ENCODE measurements at places on chromosomes 7 and 10. TPM values are rescaled to one million over a fixed set of nuclear protein-coding genes. Genes with fewer than 3 reads are reported as not detected.
A peak's percentile ranks its signal among the peaks of the same experiment; 100 is the strongest.

- no peak for DNase-seq
Measured at GRCh38 chr7:150361807-150362621, 6.6 kb upstream of the REPIN1 start.

DNA sequence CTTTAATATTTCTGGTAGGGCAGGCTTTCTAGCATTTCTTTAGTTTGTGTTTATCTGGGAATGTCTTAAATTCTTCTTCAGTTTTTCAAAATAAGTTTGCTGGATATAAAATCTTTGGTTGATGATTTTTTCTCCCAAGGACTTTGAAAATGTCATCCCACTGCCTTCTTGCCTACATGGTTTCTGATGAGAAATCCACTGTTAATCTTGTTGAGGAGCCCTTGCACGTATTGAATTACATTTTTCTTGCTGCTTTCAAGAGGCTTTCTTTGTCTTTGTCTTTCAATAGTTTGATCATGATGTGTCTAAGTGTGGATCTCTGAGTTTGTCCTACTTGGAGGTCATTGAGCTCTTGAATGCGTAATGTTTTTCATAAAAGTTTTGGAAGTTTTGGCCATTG is 66.0 kb downstream of the CASD1 start:
- no peak for DNase-seq

DNA sequence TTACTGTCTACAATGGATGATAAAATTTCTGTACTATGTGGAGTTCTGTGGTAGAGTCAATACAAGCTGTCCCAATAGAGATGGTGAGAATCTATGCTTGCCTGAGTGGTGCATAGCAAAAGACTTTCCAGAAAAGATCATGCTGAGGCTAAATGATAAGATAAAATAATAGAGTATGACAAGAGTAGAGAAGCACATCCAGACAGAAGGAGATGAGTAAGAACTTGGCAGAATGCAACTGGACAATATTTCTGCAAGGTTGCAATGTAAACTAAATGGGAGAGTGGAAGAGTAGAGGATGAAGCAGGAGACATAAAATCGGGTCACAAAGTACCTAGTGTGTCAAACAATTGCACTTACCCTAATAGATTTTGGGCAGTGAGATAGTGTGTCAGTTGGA is 347.6 kb downstream of the MDFIC start:
- no peak for DNase-seq

GRCh38 chr10:113711142-113711541 is 31.4 kb downstream of the CASP7 start:
- DNase-seq, result no peak

GRCh38 chr7:46786221-46786954 is 795.5 kb downstream of the TNS3 start:
- DNase-seq, result peak; percentile 94

- DNase-seq, result no peak
Measured at GRCh38 chr10:70834021-70834420, 18.3 kb downstream of the SGPL1 start.

DNA sequence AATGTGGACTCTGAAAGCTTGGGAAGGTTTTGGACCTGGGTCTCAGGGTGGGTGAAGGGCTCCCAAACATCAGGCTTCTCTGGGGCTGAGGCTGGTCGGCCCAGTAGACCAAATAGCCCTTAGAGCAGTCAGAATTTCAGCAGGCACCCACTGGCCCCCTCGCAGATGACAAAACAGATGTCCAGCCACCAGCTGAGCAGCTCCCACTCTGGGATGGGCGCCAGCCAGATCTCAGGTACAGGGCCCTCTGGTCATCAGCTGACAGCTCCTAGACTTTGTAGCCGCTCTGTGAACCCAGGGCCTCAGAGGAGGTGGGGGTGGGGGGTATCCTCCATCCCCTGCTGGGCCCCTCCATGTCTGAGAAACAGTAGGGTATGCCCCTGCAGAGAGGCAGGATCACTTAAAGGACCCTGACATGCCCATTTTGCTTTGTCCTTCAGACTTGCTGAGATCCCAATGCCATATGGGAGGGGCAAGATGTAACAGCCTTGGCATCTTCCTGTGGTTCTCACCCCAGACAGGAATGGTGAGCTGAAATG is 26.5 kb downstream of the HSPA12A start:
- DNase-seq, result no peak

- DNase-seq, result no peak
Measured at GRCh38 chr7:69245646-69246045, 352.6 kb upstream of the AUTS2 start.

DNA sequence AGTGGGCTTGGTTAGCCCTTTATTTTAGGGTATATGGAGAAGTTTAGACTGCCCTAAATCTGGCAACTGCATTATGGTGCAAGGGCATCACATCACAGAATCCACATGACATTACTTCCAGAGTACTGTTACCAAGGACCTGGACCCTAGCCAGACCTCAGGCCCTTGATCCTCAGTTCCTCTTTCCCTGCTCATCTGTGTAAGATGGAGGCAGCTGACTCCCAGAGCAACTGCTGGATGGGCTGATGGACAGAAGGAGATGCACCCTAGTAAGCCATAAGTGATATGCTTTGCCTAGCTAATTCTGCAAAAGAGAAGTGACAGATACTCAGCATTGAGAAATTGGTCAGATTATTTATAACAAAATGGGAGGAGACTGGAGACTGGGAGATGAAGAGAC is 131.7 kb downstream of the DYNC1I1 start:
- no peak for DNase-seq

DNA sequence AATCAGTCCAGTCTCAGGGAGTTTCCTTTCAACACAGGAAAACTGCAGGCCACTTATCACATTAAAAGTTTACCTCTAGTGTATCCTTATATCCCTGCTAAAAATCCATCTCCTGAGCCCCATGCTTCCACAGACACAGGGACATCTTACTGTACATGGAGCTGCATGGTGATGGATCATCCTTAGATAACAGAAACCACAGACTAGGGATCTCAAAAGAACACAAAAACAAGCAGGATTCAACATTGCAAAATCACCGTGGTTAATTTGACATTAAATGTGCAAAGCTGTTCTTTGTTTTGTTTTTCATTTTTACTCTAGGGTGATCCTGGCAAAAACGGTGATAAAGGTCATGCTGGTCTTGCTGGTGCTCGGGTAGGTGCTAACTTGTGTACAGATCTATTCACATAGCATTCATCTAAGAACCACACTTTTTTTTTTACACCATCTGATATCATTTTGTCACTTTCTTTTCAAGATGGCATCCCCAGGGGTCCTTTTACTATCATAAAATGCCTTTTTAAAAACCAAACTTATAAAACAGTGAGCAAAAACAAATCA is 18.1 kb downstream of the COL1A2 start:
- DNase-seq, result no peak

- DNase-seq, result no peak
Measured at GRCh38 chr7:42155584-42156290, 81.3 kb downstream of the GLI3 start.

- no peak for DNase-seq
Measured at GRCh38 chr10:92553959-92554358, 19.9 kb downstream of the IDE start.

- no peak for DNase-seq
Measured at GRCh38 chr7:19775578-19775977, 2.2 kb upstream of the TMEM196 start.

GRCh38 chr7:141567432-141567831 is 16.2 kb downstream of the AGK start:
- DNase-seq, result no peak

DNA sequence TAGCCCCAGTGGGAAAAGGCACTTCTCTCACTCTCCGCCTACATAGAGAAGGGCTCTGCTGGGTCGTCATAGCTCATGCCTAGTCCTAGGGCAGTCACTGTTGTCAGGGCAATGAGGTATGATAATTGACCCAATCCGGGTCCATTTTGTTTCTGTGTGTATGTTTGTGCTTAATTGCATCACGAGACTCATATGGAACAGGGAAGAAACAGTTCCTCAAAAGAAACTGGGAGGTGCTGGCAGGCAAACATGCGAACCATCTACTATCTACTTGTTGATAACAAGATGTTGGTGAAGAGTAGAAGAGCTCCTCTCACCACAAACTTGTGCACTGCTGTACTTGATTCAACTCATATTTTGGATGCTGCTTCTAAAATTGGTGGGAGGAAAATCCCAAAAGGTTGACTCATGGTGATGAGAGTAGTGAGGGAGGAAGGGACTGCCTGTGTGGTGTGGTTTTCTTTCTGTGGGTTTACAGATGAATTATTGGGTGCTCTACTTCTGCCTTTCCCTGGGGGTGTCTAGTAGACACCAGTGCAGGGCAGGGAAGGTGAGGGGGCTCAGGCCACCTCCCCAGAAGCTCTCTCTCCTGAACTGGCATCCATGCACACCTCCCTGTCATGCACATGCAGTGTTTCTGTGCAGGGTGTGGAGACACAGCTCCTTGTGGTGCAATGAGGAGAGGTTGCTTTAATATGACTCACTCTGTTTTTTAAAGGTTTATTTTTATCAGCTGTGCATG is 29.4 kb downstream of the LSMEM1 start:
- DNase-seq, result no peak

DNA sequence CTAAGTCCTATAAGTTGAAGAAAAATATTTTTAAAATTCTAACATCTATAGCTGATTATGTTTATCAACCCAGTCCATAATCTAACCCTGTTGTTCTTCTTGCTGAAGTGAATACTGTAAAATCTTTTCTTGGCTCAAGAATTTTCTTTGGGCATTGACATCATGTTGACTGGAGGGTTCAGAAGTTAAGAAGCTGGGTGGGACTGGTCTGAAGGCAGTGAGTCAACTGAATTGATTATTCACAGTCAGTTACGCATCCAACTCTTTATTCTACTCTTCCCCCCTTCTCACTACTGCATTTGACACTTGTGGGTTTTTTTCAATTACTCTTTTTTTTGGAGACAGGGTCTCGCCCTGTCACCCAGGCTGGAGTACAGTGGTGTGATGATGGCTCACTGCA is 31.0 kb downstream of the DENND2A start:
- no peak for DNase-seq

- DNase-seq, result no peak
Measured at GRCh38 chr10:118522791-118523498, 72.5 kb downstream of the PRLHR start.

DNA sequence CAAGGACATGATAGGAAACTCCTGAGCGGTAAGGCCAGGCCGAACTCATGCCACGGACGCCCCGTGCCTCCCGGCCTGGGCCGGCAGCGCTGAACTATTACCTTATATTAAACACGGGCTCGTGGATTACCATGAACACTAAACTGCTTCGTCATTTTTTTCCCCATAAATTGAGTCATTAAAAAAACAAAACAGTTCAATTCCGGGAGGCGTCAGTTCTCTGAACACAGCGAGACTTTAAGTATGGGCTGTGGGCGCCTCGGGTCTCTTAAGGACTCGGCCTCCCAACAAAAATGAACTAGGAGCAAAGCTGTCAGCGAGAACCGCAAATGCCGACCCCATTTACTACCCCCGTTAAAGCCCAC is 519 bp downstream of the PITRM1 start:
- DNase-seq, result peak; percentile 82

DNA sequence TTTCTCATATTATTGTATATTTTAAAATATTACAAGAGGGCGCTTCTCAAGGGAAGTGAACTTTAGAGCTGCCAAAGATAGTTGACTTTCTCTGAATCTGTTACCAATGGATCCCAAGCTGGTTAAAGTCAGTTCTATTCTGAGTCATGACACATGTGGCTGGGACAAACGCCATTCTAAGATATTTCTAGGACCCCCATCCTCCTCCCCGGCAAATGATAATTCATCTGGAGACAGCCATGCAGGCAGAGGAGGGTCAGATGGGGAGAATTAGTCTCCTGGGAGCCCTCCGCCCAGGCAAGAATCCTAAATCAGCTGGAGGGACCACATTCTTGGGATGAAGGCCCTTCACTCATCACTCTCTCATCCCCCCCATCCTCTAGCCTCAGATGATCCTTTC is 187.7 kb downstream of the GFRA1 start:
- DNase-seq, result no peak

DNA sequence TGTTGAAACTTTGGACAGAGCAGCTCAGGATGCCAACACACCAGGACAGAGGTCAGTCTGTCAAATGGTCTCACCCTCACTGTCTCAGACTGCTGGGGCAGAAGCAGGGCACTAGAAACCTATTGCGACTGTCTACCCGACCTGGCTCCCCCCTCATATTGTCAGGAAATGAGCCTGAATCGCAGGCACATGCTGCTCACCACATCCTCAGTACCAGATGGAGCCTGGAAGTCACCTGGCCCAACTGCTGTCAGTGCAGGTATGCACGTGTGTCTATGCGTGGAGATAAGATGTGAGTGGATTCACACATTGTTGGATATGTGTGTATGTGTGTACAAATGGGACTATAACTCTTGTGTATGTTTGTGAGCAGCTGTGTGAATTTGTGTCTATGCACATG is 3.2 kb upstream of the CDHR1 start:
- no peak for DNase-seq

DNA sequence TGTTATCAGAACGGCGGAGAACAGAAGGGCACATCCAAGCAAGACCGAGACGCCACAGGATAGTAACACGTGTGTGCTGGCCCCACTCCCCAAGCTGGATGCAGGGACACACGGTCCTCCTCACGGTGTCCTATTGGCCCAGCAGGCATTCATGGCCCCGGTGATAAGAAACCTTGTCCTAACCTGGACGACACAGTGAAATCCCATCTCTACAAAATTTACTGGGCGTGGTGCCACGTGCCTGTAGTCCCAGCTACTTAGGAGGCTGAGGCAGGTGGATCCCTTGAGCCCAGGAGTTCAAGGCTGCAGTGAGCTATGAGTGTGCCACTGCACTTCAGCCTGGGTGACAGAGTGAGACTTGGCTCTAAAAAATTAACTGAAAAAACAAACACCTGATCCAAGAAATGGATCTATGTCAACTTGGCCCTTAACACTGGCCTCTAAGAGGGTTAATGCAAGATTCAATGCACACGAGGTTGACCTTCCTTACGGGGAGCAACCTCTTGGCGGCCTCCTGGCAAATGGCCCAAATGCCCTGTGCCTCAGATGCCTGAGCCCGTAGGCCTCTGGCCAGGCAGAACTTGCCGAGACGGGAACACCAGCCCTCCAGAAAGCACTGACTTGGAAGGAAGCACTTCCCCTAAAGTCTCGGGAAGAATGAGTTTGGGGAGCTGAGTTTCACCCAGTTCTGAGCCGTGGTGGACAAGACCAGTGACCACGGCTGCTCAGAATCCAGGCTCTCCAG is 72.3 kb downstream of the ZRANB1 start:
- no peak for DNase-seq

- peak; percentile 73 for DNase-seq
Measured at GRCh38 chr7:23277359-23277989, 21.7 kb upstream of the MALSU1 start.

Gene SYCE1
- not detected for total RNA-seq

Gene ADAP1
- not detected for total RNA-seq

Gene MALRD1
- total RNA-seq, result not detected

Gene KRIT1
- 7.2 TPM for total RNA-seq

Gene EFCAB10
- 2.3 TPM for total RNA-seq

Gene STOX1
- total RNA-seq, result 0.68 TPM

Gene ATRNL1
- total RNA-seq, result 137 TPM

Gene SLC18A2
- total RNA-seq, result not detected

Gene PSMA2
- total RNA-seq, result 172 TPM

Gene TSPAN13
- total RNA-seq, result 57.1 TPM

Gene PIK3CG
- total RNA-seq, result not detected

Gene KCNH2
- total RNA-seq, result 8.4 TPM

Gene TMEM106B
- 89.6 TPM for total RNA-seq

Gene PNLIP
- not detected for total RNA-seq

Gene CPN1
- not detected for total RNA-seq

Gene CTBP2
- 82.7 TPM for total RNA-seq

Gene APBB1IP
- total RNA-seq, result 7.4 TPM
